ENCODE measurements at places on chromosomes 7 and 10.

- DNase-seq = no peak
Observed at GRCh38 chr10:102299873-102300272, 54.5 kb downstream of the GBF1 start.

- no peak for DNase-seq
Observed at GRCh38 chr10:74947781-74948401, 121.5 kb downstream of the KAT6B start.

- no peak for DNase-seq
Observed at GRCh38 chr7:64807731-64808365, 13.6 kb downstream of the ZNF138 start.

GRCh38 chr7:8988267-8988666 is 554.9 kb downstream of the NXPH1 start:
- DNase-seq = no peak

- no peak for DNase-seq
Observed at GRCh38 chr7:117871401-117871777, 1.9 kb downstream of the CTTNBP2 start.

- no peak for DNase-seq
Observed at GRCh38 chr10:1629326-1630198, 107.8 kb downstream of the ADARB2 start.

GRCh38 chr7:128022631-128023532 is 8.4 kb downstream of the LRRC4 start:
- no peak for DNase-seq

Measured in spinal cord (tissue), 10 donors.